ENCODE measurements at places on chromosomes 3 and 15.
A peak's percentile ranks its signal among the peaks of the same experiment; 100 is the strongest.

DNA sequence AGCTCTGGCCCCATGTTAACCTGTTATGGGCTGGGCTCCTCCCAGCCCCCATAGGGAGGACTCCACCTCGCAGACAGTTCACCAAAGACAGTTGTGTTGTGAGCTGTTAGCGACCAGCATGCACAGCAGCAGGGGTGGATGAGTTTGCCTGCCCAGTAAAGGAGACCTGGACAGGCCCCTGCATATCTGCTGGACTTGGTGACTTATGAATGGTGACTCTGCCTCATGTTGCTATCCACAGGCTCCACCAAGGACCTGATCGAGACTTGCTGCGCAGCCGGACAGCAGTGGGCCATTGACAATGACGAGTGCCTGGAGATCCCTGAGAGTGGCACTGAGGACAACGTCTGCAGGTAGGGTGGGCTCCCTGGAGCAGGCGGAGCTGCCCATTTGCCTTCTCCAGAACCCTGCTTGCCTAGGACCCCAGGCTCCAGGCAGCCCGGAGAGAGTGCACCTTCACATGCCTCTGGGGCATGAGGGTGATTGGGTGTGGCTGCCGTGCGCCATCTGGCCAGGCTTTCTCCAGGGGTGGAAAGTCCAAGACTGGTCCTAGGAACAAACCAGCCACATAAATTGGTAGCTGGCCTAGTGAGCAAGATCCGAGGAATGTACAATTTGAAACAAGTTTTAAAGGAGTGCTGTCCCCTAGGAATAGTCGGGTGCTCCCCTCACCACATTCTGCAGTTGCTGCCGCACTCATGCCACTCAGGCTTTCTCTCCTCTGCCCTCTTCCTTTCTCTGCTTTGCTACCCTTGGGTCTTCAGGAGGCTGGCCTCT lies 59.1 kb downstream of the FBLN2 start:
- DNase-seq, result no peak

- DNase-seq, result no peak
These were observed 41.0 kb upstream of the FRMD4B start for GRCh38 chr3:69426967-69427304.

GRCh38 chr3:160038862-160039562 lies 50.4 kb downstream of the IL12A start:
- no peak for DNase-seq

DNA sequence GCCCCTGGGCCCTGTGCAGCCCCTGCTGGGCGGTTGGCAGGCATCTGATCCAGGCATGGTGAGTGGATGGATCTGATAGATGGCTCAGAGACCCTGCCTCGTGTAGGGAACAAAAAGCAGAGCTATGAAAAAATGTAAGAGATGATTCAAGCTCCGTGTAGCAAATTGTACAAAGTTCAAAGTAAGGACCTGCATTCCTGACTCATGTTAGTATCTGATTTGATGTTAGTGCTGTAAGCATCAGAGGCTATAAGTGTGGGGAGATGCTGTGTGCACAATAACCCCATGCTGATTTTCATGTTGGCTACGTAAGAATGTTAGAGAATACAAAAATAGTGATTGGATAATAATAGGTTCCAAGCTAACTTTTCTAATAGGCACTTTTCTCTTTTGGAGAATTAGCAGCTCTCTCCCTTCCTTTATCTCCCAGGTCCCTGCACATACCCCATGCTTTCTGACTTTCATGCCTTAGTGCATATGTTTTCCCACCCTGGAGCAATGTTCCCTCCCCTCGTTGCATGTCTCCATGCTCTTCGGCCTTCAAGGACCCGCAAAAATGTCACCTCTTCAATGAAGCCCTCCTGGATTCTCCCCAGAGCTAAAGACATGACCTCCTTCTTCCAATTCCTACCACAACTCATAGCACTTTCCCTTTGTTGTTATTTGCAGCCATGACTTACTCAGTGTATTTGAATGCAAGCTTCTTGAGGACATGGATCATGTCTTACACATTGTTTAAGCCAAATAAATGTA lies 1.6 kb downstream of the CCR9 start:
- DNase-seq, result no peak

GRCh38 chr15:26891448-26892181 lies 24.8 kb downstream of the GABRA5 start:
- no peak for DNase-seq

DNA sequence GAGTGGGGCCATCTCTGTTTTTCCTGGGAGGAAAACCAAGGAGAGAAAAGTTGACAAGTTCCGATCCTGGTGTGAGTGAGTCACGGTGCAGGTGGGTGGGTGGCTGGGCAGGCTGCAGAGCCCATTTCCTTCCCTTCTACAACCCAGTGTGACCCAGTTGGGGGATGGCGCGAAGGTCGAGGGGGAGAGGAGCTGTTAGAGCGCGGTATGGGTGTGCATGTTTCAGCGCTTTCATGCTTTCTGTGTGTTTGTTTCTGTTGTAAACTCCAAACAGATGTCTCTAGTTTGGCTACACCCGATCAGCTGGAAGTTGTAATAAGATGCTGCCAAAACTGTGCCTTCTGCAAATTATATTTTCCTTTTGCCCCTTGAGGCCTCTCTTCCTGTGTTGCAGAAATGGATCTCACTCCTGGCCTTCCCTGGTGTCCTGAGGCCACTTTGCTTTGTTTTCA lies 3.8 kb downstream of the FAM43A start:
- peak; percentile 62 for DNase-seq
